Foreskin melanocyte (primary cell): ENCODE measurements at places on chromosomes 6 and 20.

DNA sequence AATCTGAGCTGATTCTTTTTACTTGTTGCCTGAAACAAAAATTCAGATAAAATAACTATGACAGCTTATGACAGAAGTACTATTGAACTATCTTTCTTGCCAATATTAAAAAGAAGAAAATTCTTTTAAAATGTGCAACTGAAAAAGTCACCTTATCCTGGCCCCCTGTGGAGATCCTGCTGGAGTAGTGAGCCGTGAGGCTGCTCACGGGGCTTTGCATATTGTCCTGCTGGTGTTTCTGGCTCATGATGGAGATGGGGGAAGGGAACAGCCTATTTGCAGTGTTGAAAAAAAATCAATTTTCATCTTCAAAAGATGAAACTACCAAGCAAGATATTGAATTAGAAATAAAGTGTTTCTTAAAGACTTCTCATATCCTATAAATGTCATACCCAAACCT lies 216.0 kb downstream of the SAMD5 start:
- no peak for DNase-seq

DNA sequence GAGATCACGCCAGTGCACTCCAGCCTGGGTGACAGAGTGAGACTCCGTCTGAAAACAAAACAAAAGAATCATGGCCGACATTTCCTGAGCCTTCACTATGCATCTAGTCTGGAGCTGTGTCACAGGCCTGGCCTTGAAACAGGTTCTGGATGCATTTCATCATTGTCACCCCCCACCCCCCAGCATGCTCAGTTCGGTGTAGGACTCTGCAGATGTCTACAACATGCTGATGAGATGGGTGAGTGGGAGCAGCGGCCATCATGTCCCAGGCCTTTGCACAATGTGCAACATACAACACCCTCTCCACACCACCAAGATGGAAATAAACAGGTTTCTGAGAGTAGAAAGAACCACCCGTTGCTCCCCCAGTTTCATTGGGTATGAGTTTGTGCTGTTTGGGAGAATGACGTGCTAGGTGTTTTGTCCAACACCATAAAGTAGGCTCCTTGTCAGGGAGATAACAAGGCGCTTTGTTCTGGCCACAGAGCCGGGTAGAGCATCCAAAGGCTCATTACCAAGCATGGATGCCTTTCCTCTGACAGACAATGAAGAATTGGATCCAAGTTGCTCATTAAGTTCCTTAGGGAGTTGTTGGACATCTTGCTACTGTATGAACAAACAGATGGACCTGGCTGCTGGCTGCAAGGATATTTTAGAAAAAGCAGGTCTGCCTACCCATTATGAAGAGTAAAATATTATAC lies 22.1 kb downstream of the SNHG17 start:
- no peak for DNase-seq

DNA sequence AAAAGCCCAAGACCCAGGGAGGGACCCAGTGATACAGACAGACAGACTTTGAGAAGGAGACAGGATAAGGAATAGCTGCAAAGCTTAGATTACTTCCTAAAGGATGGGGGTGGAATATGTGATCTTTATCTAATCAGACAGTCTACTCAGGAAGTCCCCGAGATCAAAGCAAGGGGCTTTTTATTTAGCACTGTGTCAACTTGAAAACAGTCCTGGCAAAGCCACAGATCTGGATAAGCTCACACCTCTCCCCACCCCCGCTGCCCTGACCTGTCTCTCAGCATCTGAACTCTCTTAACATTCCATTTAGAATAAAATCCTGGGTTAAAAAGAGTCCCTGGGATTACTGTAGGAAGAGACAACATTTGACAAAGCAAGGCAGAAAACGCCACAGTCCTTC lies 101.5 kb downstream of the ISM1 start:
- DNase-seq, result no peak

DNA sequence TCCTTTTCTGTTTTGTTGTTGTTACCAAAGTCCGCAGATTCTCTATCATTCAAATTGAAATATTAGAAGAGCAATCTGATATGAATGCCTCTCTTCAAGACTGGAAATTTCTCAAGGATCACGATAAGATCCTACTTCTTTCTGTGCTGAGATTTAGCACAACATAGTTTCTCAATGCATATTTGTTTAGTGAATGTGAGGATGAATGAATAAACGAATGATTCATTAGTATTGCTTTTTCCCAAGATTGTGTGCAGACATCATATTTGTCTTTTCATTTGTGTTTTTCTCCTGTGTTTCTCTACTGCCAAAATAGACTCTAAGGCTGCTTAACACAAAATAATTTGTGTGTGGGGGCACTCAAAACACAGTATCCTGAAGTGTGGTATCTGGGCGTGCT lies 862.7 kb upstream of the MAP3K7 start:
- no peak for DNase-seq

GRCh38 chr20:63617092-63617875 lies 9.6 kb downstream of the GMEB2 start:
- DNase-seq, result no peak

GRCh38 chr6:166382500-166382932 lies 224 bp downstream of the MPC1 start:
- no peak for DNase-seq

DNA sequence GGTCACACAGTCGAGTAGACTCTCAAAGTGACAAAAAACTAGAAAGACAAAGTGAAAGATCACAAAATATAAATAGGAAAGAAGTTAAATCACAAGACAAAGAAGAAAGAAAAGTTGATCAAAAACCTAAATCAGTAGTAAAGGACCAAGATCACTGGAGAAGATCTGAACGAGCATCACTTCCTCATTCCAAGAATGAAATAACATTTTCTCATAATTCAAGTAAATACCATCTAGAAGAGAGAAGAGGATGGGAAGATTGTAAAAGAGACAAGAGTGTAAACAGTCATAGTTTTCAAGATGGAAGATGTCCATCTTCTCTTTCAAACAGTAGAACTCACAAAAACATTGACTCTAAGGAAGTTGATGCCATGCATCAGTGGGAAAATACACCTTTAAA lies 31.6 kb upstream of the GJA10 start:
- DNase-seq, result no peak

GRCh38 chr6:139979021-139979725 lies 604.7 kb upstream of the CITED2 start:
- DNase-seq, result peak; percentile 75

DNA sequence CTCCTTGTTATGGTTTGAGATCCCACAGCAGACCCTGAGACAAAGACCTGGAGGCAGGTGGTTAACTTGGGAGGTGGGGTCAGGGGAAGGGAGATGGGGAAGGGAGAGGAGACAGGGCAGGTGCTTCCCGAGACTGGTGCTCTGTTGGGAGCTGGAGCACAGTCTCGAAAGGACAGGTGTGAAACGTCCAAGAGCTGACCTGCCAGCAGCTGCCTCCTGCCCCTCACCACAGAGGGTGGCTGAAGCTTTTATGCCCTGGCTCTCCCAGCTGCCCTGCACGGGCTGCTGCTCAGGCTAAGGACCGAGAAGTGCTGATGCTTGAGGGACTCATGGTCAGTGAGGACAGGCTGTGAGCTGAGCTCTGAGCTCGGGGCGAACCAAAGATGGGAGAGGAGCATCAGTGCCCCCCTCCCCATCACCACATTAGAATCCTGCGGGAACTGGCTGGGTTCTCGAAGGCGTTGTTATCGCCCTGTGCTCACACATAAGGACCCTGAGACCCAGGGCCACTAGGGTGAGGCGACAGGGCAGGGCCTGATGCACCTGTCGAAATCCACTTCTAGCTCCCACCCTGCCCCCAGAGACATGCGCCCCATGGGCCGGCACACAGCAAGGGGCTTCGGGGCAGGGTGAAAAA lies 25.3 kb upstream of the CD93 start:
- no peak for DNase-seq

DNA sequence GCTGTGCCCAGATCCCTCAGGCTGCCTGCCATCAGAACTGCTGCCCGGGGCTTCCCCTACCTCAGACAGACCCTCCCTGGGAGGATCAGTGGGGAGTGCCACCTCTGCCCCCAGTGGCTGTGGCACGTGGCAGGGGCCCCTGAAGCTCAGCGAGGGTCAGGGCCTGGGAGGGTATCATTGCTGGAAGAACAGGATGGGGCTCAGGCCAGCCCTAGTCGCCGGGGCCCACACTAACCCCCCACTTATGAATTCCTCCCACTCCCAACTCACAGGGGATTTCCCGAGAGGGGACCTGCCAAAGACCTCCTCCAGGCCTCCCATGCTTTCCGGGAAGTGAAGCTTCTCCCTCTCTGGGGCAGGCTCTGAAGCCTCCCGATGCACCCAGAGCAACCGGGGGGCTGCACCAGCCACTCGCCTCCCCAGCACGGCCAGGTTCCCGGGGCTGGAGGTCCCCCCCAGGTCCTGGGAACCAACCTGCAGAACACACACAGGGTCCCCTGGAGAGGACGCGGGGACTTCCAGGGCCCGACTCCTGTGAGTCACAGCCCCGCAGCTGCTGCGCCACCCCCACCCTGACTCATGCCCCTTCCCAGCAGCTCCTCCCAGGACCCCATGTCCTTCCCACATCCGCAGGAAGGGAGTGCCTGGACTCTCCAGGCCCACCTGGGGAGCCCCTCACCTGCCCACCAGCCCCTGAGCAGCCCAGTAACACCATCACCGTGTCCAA lies 2.5 kb downstream of the TNFRSF6B start:
- DNase-seq, result no peak

DNA sequence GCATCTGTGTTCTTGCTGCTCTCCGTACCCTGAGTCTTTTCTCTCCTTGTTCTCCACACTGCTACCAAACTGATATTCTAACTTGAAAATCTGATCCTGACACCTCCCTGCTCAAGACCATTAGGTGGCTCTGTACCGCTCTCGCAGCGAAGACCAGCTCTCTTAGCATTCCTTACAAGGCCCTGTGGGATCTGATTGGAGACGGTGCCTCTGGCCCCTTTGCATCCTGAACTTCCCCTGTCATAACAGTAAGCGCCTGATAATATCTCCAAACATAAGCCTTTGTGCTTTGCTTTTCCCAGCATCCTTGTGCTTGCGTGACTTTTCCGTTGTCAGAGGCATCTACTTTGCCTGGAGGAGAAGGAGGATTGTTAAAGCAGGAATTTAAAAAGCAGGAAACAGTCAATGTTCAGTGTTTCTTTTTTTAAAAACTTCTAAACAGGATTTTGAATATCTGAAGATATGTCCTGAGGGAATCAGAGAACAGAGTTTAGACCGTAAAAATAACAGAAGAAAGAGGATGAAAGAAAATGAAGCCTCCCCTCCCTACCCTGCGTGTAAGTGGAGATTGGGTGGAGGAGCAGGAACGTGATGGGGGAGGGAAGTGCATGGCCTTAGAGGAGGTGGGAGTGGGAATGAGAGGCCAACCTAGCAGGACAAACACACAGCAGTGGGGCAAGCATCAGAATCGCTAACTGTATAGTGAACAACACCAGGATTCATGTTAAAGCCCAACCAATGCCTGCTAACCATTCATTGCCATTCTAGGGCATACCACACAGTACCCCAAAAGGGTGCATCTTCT lies 89.2 kb upstream of the STMND1 start:
- peak; percentile 99 for DNase-seq

GRCh38 chr6:160831739-160832138 lies 129.7 kb downstream of the PLG start:
- DNase-seq, result peak; percentile 2

GRCh38 chr6:163394659-163395058 lies 19.9 kb upstream of the QKI start:
- no peak for DNase-seq

DNA sequence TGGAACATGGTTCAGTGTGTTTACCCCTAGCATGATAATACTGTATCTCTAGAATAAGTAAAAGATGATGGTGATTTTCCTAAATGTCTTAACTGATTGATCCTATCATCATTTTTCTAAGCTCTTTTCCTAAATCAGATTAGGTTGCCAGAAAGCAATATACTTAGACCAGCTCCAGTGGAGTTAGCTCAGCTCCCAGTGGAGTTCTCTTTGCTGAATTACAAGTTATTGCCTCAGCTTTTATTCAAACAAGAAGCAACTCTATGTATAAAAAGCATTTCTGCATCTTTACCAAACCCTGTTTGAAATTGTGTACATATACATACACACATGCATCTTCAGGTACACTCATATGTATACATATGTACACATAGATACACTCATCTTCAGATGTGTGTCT lies 44.9 kb downstream of the SNX9 start:
- DNase-seq, result no peak

DNA sequence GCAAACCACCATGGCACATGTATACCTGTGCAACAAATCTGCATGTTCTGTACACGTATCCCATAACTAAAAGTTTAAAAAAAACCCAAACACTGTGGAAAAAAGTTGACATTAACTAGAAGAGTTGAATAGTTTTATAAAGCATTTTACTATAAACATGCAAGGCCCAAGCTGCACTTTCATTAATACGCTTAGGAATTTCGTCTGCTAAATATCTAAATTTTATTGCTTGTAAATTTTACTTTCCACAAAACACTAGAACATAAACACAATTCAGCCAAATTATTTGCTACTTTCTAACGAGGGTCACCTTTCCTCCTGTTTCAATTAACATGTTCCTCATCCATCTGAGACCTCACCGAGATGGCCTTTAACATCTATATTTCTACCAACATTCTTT lies 74.4 kb upstream of the MAN1A1 start:
- no peak for DNase-seq

GRCh38 chr20:47956268-47956995 lies 171.2 kb upstream of the SULF2 start:
- DNase-seq, result no peak

DNA sequence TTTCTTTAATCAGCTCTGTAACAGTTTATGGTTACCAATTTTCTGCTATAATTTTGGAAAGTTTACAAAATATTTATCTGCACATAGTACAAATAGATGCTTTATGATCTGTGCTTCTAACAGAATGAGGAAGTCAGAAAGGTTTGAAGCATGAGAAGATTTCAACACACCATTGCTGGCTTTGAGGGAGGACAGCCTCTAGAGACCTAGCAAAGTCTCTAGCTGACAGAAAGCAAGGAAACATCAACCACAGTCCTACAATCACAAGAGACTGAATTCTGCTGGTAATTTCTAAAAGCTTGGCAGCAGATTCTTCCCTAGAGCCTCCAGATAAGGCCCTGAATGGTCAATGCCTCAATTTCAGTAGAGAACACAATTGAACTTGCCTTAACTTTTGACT lies 750.8 kb upstream of the SLC35B3 start:
- DNase-seq, result no peak

DNA sequence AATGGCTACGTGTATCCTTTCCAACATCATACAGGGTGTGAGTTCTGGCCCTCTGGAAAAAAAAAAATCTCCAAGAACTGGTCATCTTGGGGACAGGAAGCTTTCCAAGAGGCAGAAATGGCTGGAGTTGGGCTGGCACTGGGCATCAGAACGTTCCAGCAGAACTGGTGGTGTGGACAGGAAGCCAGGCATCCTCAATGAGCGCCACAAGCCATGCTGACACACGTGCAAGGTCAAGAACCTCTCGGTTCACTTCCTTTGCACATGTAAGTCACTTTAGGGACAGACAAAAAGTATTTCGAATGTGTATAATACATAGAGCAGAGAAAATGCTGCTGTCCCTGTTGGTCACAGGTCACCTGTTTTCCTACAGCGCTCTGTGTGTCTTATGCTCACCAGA lies 27.4 kb upstream of the RIN2 start:
- DNase-seq, result no peak
